ENCODE measurements at places on chromosomes 3 and 15.

GRCh38 chr3:157046520-157046919 is 113.4 kb downstream of the CCNL1 start:
- no peak for DNase-seq

DNA sequence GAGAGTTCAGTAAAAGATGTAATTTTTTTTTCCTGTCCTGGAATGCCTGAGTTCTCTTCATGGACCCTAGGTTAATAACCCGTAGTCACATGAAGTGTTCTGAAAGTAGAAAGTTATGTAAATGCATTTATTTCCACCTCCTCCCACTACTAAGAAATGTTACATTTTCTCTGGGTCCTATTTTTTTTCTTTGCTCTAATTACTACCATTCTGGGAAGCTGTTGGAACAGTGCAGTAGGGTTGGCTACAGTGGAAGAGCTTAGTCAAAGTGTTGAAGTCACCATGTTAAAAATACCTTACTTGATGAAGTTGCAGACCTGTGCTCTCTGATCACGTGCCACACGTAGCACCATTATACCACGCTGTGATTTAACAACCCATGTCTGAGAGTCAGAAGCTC is 153.8 kb upstream of the TSC22D2 start:
- peak; percentile 15 for DNase-seq

DNA sequence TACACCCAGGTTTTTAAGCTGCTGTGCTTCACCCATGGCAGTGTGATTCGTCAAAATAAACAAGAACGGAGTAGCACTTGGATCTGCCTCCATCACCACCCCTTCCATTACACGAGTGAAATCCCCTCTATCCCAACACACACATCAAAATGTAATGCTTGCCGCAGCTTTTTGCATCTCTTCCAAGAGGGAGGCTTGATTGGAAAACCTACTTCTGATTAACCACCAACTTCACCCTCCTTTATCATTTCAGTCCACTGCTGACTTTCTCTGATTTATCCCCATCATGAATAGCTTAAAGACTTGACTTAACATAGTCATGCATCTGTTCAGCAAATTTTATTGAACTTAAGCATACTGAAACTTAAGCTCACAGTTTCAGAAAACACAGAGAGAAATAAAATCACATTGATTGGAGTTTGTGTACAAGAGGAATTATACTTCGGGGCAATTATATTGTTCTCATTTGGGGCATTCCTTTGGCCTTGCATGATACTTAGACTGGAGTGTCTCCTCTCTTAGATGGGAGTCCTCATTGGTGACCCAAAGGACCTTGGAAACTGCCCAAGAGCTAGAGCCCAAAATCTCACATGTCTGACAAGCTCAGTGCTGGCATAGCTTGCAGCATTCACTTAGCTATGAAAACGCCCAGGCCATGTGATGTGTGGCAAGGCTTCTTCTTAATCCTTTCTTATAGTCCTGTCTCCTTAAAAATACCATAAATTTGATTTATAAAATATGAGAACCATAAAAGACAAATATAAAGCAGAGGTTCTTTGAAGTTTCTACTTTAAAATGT is 124.3 kb upstream of the UMPS start:
- no peak for DNase-seq

- no peak for DNase-seq
These were observed 113.7 kb downstream of the CHSY1 start for GRCh38 chr15:101138086-101138660.

GRCh38 chr15:78237146-78237545 is 2.8 kb upstream of the ACSBG1 start:
- DNase-seq = no peak

- DNase-seq = no peak
These were observed 22.2 kb downstream of the GRAMD2A start for GRCh38 chr15:72175186-72176044.

- DNase-seq = no peak
These were observed 267.0 kb downstream of the ZIC4 start for GRCh38 chr3:147139341-147139740.

GRCh38 chr15:82129761-82130160 is 83.9 kb upstream of the MEX3B start:
- DNase-seq = no peak

DNA sequence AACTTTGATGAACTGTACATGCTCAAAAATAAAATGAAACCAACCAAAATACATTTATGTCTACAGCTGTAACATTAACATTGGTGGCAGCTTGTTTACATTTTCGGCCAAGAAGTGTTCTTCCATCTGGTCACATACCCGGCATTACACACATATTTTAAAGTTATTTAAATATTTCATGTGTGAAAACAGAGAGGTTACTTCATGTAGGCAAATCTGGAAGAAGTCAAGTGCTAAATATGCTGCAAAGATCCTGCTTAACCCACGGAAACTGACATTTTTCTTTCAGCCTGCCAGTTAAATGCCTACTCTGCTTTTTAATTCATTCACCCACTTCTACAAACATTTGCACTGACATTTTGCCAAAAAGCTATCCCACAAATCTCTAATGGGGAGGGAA is 69.7 kb downstream of the MB21D2 start:
- DNase-seq = no peak

DNA sequence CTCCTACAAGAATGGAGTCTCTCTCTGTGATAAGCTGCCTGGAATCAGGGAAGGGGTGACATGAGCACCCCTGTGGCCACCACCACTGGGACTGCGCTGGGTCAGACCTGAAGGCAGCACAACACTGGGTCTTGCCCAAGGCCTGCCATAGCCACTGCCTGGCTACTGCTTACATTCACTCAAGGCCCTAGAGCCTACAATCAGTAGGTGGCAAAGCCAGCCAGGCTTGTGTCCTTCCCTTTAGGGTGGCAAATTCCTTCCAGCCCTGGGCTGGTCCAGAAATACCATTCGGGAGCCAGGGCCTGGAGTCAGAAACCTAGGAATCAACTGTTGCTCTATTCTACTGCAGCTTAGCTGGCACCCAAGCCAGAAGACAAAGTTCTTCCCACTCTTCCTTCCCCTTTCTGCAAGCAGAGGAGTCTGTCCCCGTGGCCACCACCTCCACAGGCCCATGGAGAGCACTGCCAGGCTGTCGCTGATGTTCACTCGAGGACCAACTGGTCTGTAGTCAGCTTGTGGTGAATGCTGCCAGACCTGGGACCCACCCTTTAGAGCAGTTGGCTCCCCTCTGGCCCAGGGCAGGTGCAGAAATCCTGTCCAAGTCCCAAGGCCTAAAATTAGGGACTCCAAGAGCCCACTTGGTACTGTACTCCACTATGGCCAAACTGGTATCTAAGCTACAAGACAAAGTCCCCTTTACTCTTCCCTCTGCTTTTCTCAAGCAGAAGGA is 307.4 kb downstream of the THSD4 start:
- no peak for DNase-seq

- DNase-seq = no peak
These were observed 42.5 kb upstream of the KPNA4 start for GRCh38 chr3:160607826-160608225.

DNA sequence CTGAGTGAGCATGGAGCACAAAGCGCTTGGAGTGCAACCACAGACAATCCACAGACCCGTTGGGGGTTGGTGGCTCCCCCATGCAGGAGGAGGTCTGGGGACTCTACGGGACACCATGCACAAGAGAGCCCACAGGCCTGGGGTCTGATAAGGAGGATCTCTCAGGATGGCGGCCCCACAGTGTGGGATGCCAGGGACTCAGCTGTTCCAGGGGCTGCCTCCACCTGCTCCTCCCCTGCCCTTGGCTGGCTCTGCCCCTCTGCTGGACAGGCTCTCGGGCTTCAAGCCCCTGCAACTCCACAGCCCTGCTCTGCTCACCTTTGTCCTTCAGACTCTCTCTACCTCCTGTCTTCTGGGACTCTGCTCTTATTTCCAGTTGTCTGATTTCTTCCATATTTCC is 184.5 kb upstream of the CHRNA7 start:
- DNase-seq = no peak

GRCh38 chr15:35289024-35289617 is 204.0 kb upstream of the NANOGP8 start:
- DNase-seq = peak; percentile 20

- DNase-seq = no peak
These were observed 414.4 kb upstream of the ALCAM start for GRCh38 chr3:104952146-104952972.

All from heart right ventricle (tissue), 16 donors.